ENCODE measurements at places on chromosomes 7 and 10. TPM values are rescaled to one million over a fixed set of nuclear protein-coding genes. Genes with fewer than 3 reads are reported as not detected.

DNA sequence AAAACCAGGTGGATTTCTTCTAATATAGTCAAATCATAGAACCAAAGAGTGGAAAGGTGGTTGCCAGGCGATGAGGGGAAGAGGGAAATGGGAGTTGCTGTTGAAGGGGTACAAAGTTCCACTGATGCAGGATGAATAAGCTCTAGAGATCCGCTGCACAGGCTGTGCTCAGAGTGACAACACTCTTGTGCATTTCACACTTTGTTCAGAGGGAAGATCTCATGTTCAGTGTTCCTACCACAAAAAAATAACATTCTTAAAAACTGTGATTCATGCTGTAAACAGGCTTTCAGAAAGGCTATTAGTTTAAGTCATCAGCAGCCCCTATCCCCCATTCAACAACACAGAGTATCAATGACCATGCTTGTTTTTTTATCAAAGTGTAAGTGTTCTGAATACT lies 213.8 kb downstream of the COBL start:
- DNase-seq: peak; percentile 46

DNA sequence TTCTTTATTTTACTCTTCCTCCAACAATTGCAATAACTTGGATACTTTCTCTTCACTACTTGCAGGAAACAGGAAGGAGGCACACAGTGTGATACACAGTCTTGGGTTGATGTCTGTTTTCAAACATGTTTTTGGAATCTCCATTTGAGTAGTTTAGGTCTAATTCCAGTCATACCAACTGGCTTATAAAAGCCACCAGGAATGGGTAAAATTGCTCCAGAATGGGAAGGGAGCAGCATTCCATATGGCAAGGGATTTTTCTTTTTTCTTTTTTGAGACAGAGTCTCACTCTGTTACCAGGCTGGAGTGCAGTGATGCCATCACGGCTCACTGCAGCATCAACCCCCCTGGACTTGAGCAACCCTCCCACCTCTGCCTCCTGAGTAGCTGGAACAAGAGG lies 545.1 kb upstream of the GALNT17 start:
- no peak for DNase-seq

- DNase-seq: peak; percentile 65
Measured at GRCh38 chr10:44051584-44052385, 333.1 kb downstream of the CXCL12 start.

NANOS1 gene
- total RNA-seq: 4.7 TPM

PNLIP gene
- not detected for total RNA-seq

GRCh38 chr7:20199015-20199737 lies 18.0 kb downstream of the MACC1 start:
- peak; percentile 98 for DNase-seq

- no peak for DNase-seq
Measured at GRCh38 chr7:134121632-134122139, 5.5 kb upstream of the LRGUK start.

MUC3A gene
- total RNA-seq: not detected

HOXA10 gene
- 12.3 TPM for total RNA-seq

DNA sequence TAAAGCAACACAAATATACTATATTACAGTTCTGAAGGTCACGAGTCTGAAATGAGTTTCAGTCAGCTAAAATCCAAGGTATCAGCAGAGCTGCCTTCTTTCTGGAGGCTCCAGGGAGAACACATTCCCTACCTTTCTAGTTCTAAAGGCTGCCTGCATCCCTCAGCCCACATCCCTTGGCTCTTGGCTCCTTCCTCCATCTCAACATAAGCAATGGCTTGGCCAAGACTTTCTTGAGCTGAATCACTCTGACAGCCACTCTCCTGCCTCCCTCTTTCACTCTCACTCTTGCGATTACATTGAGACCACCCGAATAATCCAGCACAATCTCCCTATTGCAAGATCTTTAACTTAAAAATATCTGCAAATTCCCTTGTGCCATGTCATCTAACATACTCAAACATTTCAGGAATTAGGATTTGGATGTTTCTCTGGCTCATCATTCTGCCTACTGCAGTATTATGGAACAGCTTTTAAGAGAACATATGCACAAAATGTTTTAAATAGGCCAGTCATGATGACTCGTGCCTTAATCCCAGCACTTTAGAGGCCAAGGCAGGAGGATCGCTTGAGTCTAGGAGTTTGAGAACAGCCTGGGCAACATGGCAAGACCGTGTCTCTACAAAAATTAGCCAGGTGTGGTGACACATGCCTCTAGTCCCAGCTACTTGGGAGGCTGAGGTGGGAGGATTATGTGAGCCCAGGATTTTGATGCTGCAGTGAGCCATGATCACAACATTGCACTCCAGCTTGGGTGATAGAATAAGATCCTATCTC lies 144.2 kb upstream of the VSTM2A start:
- DNase-seq: no peak

GRCh38 chr7:152760854-152761748 lies 1.5 kb downstream of the ACTR3B start:
- no peak for DNase-seq

GRCh38 chr10:77004917-77005564 lies 632.6 kb downstream of the KCNMA1 start:
- DNase-seq: peak; percentile 27

GRCh38 chr10:47238331-47239095 lies 61.5 kb upstream of the GDF10 start:
- no peak for DNase-seq

DNA sequence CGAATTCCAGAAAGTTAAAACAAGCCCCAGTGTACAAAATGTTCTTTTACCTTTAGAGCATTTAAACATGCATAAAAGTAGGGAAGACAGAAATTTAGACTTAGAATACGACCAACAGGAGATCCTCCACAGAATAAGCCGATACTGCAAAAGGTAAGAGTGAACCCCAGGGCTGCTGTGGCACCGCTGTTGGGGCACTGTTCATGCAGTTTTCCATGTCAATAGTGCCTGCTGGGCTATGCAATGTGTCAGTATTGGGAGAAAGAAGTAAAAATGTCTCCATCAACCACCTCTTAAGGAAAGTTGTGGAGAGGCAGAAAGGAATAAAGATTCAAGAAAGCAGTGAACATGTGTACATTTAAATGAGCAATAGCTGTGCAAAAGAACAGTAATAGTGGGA lies 326.5 kb upstream of the SEMA3C start:
- DNase-seq: no peak

- no peak for DNase-seq
Measured at GRCh38 chr10:96987842-96988175, 155.7 kb downstream of the LCOR start.

- no peak for DNase-seq
Measured at GRCh38 chr10:30371954-30372353, 22.9 kb upstream of the MTPAP start.

NEUROG3 gene
- not detected for total RNA-seq

Data from Daoy (cell line).